ENCODE measurements at places on chromosomes 12 and 14. TPM values are rescaled to one million over a fixed set of nuclear protein-coding genes. Genes with fewer than 3 reads are reported as not detected.

The OR4K15 gene
- not detected for polyA plus RNA-seq

DNA sequence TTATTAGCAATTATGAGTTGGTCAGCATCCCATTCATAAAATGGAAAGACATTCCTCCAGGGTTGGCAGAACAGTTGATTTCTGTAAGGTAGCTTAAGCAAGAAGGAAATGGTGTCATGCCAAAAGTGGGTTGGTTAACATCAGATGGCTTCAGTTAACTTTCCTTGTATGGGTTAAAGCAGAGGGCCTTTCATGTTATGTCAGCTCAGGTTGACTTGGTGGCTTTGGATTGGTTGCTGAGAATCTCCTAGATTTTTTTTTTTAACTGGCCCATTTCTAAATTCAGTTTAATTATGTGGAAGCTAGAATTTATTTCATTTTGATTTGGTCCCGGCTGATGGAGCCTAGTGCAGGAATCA, 87.8 kb downstream of the BBS10 start:
- DNase-seq, result no peak
- H3K27ac ChIP-seq, result peak overlapping the region; percentile 38
- no peaks in the 10 kb centered on the region for H3K27me3 ChIP-seq
- peaks cover 11% of the 10 kb centered on the region for H3K4me1 ChIP-seq
- H3K36me3 ChIP-seq, result no peaks in the 10 kb centered on the region

The HDAC7 gene
- 25.2 TPM for polyA plus RNA-seq

- no peak overlapping the region for H3K27ac ChIP-seq
- no peaks in the 10 kb centered on the region for H3K27me3 ChIP-seq
- no peak for DNase-seq
- no peaks in the 10 kb centered on the region for H3K36me3 ChIP-seq
Observed at GRCh38 chr14:50608302-50608851, 48.4 kb downstream of the ATL1 start.

DNA sequence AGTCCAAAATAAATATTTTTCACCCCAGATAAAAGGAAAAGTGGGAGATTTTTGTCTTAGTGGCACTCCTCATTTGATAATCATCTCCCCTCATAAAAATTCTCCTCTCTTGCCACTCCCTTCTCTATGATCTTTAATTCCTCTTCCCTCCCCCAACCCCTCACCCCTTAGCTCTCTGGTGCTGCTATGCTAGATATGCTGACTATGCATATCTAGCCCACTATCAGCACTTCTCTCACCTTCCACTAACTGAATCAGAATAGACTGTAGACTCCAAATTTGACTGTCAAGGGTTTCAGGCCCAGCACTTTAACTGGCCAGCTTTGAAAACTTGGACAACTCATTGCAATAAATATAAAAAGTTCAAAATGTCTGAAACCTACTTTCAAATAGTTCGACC, 254.2 kb downstream of the ETNK1 start:
- DNase-seq, result no peak
- H3K4me3 ChIP-seq, result no peak overlapping the region
- no peaks in the 10 kb centered on the region for H3K4me1 ChIP-seq
